MG63 (cell line): ENCODE measurements at places on chromosomes 2 and 18.

DNA sequence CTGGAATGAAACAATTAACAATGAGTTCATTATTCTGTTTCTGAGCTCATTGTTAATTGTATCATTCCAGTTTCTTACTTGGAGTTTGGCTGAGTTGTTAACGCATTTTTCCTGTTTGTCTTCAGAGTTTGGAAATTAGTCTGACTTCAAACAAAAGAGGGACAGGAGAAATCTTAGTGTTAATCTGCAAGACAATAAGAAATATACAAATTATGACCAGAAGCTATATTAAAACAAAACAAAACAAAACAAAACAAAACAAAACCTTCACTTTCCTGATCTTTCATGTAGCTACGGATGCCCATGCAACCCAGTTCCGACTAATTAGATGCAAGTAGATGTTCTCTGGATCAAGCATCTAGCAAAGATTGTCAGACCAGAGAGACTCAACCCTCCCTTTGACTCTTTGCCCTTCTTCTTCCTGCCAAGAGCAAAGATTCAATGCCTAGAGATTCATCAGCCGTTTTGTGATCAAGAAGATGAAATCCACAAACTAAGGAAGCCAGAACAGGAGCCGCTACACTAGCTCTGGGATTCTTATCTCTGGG is 686.2 kb upstream of the FSHR start:
- DNase-seq: no peak

DNA sequence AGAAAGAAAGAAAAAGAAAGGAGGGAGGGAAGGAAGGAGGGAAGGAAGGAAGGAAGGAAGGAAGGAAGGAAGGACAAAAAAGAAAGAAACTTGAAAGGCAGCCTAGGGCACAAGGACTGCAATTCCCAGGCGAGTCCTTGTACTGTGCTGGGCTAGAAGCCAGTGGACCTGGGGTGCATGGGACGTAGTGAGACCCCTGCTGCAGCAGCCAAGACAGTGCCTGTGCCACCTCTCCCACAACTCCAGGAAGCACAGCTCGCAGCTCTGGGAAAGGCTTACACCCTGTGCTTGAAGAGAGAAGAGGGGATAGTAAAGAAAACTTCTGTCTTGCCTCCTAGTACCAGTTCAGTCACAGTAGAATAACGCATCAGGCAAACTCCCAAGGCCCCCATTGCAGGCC is 227.9 kb upstream of the CDH7 start:
- DNase-seq: no peak

DNA sequence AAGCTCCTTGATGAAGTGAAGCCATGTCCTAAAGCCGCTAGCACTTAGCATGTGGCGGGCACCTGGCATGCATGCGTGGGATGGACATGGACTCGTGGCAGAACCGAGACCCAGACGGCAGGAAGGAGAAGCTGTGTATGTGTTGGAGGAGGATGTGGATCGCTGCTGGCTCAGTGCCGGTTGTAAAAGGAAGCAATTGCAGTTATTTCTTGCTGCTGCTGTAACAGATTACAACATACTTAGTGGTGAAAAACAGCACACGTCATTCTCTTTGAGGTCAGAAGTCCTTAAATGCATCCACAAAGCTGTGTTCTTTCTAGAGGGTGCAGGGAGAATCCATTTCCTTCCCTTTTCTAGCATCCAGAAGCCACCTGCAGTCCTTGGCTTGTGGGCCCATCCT is 74.6 kb downstream of the AGAP1 start:
- no peak for DNase-seq

DNA sequence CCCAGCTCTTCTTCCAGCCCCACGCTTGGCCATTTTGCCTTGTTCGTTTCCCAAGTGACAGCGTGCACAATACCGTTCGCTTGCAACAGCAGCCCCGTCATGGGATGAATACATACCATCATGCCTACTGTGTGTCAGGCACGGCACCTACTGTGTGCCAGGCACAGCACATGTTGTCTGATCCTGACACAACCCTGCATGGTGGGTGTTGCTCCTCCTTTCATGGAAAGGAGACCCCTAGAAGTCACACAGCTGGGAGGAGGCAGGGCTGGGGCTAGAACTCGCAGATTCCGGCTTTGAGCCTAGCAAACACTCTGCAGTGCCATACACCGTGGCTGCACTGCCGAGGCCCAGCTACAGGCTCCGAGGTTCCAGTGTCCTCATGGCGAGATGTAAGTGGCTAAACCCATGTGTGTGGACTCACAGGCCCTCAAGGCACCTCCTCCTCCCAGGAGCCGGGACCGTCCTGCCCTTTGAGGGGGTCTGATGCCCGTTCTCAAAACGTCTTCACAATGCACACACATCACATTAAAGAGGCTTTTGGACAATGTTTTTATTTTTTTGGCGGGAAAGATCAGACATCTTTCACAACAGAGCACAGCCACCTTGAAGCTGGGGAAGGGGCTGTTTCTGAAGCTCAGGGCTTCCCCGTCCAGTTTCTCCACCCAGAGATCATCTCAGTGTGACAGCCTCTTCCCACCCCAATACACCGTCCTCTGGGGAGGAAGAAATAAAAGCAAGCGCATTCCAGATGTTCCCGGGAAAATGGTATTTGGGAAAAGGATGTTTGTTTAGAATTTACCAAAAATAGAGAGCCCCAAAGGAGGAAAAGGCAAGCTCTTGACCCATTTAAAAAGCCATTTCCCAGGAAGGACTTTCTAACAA is 64.9 kb downstream of the HS1BP3 start:
- no peak for DNase-seq

GRCh38 chr2:52931660-52932059 is 835.9 kb upstream of the CHAC2 start:
- DNase-seq: no peak

GRCh38 chr2:77977471-77978063 is 455.4 kb upstream of the LRRTM4 start:
- DNase-seq: no peak

DNA sequence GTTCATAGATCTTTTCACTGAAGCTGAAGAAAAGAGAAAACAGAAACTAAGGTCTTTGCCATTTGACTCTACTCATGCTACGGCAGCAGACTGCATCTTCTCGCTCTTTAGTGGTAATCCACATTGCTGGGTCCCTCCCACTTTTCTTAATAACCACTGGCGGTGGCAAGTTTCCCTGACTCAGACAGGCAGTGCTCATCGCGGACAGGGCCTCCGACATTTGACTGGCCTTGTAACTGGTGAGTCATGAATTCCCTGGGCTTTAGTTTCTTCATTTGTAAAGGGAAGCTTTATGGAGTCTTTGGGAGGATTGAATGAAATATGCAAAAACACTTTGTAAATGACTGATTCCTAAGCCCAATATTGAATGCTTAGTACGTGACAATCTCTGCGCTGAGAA is 238.2 kb upstream of the RBBP8 start:
- peak; percentile 91 for DNase-seq
